ENCODE measurements at places on chromosomes 6 and 20. TPM values are rescaled to one million over a fixed set of nuclear protein-coding genes. Genes with fewer than 3 reads are reported as not detected.

The PROKR2 gene
- polyA plus RNA-seq, result not detected

- no peak for DNase-seq
Measured at GRCh38 chr20:58470336-58471192, 44.6 kb downstream of the APCDD1L start.

- DNase-seq, result peak; percentile 79
Measured at GRCh38 chr6:22447249-22448196, 121.8 kb upstream of the HDGFL1 start.

The FANCE gene
- 27.8 TPM for polyA plus RNA-seq

DNA sequence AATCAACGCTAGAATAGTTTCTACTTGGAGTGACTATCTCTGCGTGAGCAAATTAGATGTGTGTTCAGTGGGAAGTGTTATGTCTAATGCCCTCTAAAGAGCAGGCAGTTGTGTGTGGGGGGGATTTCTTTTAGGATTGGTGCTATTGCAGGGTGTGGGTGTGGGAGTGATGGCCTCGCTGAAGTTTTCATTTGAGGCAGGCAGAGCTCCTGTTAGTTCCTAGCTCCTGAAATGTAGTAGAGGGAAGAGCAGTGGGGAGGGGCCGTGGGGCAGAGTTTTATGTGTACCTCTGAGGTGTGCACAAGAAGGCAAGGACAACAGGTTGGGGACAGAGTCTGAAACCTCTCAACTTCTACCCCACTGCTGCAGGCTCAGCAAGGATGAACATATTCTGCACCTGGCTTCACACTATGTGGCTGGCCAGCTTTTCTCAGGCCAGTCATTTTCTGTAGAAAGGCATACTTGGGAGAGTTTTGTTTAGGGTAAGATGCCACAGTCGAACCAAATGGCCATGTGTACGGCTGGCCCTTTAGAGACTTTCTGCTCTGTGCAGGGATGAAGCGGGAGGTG, 229.2 kb upstream of the SUPT3H start:
- DNase-seq, result no peak

DNA sequence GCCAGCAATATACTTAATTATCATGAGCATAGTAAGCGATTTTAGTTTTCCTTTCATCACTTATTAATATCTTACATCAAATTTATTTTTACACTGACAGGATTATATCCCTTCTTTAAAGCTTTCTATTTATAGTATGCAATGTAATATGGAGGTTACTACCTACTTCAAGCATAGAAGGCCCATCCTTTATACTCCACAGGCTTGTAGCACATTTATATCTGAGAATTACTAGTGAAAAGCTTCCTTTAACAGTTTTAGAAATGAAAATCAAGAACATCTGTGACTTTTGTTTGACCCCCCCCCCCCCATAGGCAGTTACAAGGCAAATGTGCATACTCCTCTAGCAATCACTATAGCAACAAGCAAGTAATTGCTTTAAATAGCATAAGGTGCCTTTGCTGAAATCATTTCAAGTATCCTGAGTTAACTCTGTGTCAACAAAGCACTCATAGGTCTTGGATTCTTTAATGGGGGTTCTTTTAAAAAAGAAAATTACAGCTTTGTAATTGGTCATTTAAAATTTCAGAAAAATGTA, 917.7 kb downstream of the PHF3 start:
- no peak for DNase-seq

GRCh38 chr6:163121270-163121669, 293.2 kb upstream of the QKI start:
- no peak for DNase-seq

The EDN3 gene
- polyA plus RNA-seq, result 33.9 TPM

DNA sequence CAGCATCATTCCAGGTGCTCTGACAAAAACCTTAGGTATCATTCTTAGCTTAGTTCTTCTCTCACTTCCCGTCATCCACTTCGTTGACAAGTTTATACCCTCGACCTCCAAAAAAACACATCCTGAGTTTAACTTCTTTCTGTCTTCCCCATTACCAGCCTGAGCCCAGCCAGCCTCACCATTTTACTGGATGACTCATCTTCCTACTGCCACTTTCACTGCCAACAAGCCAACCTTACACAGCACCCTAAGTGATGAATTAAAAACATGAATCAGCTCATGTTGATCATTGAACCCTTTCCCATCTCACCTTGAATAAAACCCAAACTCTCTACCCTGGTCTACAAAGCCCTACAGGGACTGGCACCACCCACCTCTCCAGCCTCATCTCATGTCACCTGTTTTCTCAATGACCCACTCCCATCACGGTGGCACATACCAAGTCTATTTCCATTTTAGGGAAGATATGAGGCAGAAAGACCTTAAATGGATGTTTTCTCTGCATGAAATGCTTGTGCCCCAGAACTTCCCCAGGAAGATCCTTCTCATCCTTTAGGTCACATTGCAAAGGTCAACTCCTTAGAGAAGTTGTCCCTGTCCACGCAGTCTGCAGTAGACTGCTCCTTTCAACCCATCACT, 9.9 kb upstream of the UST start:
- DNase-seq, result no peak

GRCh38 chr20:36105711-36106226, 48.8 kb upstream of the EPB41L1 start:
- no peak for DNase-seq

DNA sequence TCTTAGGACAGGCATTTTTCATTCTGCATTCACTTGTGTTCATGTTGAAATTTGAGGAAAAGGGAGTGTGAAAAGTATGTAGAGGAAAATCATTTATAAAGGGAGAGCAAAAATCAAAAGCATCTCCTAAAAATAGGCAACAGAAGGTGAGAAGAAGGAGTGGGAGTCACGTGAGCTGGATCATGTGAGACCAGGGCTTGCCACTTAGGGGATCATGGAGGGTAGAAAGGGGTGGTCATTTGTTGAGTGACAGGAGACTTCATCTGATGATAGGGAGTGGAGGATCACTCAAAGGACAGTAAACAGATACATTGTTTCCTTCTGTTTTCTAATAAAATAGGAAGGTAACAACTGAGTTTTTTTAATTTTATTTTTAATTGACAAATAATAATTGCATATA, 17.1 kb downstream of the RBM24 start:
- no peak for DNase-seq

The MACROD2 gene
- 3.9 TPM for polyA plus RNA-seq

- DNase-seq, result no peak
Measured at GRCh38 chr6:47709160-47709559, 10.8 kb downstream of the ADGRF4 start.

DNA sequence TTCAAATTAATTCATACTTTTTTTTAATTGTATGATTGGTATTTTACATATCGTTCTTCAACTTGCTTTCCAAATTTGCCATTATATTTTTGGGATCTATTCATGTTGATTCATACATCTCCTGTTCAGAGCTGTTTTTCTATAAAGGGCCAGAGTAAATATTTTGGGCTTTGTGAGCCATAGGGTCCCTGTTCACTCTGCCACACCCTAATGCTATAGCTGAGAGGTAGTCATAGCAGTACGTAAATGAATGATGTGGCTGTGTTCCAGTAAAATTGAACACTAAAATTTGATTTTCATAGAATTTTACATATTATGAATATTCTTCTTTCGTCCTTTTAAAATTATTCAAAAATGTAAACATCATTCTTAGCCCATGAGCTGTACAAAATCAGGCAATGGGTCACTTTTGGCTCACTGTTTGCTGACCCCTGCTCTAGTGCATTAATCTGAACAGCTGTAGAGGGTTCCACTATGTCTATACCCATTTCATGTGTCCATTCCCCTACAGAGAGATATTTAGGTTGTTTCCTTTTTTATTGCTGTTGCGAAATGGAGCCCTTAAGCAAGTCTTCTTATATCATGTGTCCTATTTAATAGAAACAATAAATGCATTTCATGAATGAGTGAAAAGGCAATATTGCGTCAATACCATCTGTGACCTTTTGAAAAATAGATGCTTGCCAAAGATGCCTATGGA, 136.4 kb upstream of the SALL4 start:
- DNase-seq, result no peak

DNA sequence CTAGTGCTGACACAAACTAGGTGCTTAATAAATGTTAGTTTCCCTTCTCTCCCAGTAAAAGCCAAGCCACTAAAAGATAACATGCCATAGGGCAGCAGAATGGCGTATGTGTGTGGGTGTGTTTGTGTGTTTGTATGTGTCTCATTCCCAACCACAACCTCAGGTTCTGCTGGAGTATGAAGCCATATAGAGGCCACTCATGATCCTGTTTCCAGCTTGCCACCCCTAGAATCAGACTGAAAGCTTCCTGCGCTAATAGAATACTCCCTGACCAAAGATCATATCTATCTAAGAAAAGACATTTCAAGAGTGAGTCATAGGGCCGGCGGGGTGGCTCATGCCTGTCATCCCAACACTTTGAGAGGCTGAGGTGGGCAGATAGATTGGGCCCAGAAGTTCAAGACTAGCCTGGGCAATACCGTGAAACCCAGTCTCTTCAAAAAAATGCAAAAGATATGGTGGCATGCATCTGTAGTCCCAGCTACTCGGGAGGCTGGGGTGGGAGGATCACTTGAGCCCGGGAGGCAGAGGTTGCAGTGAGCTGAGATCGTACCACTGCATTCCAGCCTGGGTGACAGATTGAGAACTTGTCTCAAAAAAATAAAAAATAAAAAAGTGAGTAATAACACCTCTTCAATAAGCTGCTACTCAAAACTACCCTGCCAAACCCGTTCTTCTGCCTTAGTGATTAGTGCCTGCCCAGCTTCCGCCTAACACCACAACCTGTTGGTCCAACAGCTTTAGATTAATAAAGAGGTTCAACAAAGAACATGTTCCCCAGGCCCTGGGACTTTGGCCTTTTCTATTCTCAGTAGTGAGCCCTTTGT, 11.8 kb upstream of the SNRPC start:
- no peak for DNase-seq

DNA sequence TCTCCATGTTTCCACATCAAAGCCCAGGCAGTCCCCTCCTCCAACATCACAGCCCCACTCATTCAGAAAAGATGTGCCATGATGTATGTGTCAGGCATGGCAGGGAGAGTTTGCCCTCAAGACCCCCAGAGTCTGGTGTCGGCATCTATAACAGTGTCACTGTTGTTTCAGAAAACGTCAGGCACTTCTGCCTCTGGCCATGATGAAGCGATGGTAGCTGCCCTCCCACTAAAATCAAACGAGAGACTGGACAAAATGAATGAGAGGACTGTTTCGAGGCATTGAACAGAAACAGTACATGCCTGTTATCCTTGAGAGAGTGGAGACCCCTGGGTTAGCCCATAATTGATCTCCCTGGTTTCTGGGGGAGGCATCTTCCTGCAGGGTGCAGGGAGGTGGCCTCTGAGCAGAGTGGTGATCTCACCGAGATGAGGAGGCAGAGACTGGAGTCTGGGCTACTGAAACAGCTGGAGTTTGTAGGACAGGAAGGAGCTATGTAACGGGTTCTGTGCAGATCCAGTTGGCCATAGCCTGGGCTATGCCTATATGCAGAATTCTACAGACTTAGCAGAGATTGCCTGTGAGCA, 144.5 kb downstream of the SYCP2 start:
- DNase-seq, result no peak

DNA sequence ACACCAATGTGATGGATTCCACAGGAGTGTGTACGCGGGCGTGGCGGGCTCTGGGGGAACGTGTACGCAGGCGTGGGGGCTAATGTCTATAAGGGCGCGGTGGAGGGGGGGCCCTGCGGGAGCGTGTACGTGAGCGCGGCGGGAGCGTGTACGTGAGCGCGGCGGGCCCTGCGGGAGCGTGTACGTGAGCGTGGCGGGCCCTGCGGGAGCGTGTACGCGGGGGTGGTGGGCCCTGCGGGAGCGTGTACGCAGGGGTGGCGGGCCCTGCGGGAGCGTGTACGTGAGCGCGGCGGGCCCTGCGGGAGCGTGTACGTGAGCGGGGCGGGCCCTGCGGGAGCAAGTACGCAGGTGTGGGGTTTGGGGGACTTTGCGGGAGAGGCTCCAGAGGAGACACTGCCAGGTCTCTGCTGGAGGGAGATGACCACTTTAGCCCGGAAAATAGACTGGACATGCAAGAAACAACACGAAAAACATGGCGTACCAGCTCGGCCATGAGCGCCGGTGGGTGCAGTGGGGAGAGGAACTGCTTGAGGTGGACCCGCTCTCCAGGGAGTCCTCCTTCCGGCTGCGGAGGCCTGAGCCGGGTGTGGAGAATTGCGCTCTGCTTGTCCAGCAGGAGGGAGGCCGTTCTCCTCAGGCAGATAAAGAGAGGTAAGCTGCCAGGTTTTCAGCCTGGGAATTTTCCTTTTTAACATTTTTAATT, 27.8 kb upstream of the SMOC2 start:
- DNase-seq, result no peak

- no peak for DNase-seq
Measured at GRCh38 chr6:84139311-84139710, 88.1 kb downstream of the CEP162 start.

DNA sequence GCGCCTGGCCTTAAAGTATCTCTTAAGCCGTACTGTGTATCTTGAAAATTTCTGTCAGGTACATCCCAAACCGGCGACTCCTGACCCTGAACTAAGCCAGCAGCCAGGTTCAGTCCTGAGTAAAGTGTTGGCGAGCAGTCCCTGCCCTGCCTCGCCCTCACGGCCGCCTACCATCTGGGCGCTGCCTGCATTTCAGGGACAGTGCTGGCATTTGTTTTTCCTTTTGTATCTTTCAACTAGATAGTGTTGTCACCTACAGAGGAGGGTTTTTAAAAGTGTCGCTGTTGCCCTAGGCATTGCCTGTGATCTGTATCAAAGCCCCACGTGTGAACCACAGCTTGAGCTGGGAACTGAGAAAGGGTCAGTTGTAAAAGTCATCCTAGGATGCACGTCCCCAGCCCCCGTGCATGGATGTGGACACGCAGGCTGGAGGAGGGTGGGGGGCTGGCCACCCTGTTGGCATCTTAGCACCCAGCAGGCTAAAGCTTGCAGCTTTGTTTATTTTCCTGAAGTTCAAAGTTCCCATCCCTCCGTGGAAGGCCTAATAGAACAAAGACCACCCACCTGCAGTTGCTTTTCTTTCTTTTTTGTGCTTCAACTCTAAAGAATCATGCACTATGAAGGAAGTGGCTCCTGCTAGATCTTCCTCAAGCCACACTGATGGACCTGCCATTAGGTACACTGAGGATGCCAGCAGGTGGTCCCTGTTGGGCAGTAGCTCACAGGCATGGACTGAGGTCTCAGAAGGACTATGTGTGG, 136.8 kb downstream of the ZDHHC14 start:
- no peak for DNase-seq

The PPIL6 gene
- polyA plus RNA-seq, result 5.4 TPM

All from hindlimb muscle (tissue), 1 donor.